ENCODE measurements at places on chromosomes 3 and 15.

DNA sequence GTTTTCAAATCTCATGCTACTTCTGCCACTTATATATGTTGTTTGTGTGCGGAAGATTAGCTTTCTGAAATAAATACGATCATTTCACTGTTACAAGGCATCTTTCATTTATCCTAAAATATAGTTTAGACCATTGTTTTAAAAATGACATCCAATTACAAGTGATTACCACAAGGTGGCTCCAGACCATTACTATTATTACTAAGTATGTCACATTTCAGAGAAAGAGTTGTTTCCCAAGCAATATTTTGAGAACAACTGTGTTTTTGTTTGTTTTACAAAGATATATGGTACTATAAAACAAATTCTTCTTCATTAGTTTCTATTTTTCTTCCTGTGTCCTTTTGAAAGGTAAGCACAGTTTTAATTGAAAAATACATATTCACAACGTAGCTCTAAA lies 136.0 kb upstream of the RAP2B start:
- DNase-seq = no peak

GRCh38 chr3:169744366-169745054 lies 20.4 kb downstream of the TERC start:
- no peak for DNase-seq

DNA sequence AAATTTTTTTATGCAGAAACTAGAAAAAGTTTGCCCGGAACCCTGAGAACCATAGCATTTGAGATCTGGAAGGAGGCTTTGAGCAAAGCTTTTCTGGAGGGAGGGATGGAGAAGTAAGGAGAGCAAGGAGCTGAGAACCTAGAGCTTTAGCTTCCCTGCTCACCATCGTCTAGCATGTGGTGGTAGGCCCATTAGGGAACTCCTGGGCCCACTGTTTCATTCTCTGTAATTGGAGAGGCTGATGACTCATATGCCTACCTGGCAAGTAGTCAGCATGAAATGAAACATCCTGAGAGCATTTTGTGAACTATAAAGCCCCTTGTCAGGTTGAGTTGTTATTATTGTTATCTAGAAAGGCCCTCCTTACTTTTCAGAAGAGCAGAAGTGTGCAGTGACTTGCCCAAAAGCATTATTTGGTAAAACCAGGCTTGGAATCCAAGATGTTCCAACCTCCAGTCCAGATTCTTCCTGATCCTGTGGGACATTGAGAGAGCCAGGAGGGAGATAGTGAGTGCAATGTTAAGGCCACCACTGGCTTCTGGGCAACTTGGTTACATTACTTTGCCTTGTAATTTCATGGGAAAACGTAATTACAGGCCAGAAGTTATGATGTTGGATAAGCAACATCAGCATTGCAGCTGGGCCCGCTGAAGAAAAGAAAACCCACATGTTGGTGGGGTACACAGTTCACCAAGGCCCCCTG lies 104.5 kb upstream of the BFSP2 start:
- no peak for DNase-seq

GRCh38 chr3:42664438-42664803 lies 10.9 kb downstream of the ZBTB47 start:
- peak; percentile 8 for DNase-seq

- no peak for DNase-seq
These were observed 234.1 kb upstream of the ATP10A start for GRCh38 chr15:26097216-26097615.

GRCh38 chr15:70438776-70439175 lies 324.6 kb downstream of the UACA start:
- no peak for DNase-seq

- DNase-seq = no peak
These were observed 17.3 kb downstream of the SUCNR1 start for GRCh38 chr3:151890721-151891141.

DNA sequence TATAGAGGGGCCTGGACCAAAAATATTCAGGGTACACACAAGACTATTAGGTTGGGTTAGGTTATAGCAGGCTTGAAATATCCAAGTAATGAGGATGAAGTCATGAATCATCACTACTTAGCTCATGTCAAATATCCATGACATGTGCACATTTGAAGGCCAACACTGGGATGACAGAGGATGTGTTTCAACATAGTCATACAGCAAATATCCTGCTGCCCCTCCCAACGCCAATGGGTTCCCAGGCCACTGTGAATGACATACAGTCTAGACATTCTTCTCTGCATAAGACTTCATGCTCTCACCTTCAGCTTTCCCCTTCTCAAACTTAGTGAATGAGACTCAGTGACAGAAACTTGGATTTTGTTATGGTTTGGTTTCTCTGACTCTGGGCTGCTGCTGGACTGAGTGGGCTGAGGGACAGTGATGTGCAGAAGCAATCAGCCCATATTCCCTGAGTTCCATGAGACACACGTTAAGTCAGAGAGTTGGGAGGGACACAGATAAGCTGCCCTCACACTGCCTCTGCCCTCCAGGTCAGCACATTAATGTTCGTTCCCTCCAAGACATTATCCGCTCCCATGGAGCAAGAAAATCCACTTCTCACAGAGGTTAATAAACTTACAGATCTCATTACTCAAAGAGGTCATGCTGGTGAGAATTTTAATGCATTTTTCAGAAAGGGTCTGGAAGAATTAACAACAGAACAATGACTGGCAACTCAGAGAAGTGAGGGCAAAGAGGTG lies 15.4 kb downstream of the HOMER2 start:
- no peak for DNase-seq

DNA sequence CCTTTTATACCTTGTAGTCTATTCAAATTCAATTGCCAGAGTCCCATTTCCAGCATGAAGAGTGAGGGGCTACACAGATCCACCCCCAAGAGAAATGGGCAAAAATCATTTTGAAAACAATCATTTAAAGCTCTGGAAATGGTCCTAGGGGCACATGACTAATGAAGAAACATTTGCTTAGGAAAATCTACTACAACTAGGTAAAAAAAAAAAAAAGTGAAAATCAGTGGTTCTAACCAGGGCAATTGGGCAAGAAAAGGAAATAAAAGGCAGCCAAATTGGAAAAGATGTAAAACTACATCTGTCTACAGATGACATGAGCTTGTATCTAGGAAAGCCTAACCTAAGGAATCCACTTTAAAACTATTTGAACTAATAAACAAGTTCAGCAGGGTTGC lies 9.4 kb downstream of the IMPG2 start:
- no peak for DNase-seq

DNA sequence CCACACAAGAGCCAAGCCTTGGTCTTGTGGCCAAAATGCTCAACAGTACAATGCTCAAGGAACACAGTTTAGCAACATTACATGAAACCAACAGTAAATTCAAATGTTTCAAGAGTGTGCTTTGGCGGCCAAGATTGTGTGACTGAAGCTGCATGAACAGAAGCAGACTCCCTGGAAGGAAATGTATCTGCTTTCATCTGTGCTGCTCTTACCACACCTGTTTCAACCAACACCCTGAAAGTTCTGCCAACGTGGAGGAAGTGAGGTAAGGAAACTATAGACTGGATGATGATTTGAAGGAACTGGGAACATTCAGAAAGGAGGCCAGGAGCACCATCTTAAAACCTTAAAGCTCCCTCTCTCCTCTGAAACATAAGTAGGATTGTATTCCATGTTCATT lies 55.7 kb downstream of the MB21D2 start:
- no peak for DNase-seq

DNA sequence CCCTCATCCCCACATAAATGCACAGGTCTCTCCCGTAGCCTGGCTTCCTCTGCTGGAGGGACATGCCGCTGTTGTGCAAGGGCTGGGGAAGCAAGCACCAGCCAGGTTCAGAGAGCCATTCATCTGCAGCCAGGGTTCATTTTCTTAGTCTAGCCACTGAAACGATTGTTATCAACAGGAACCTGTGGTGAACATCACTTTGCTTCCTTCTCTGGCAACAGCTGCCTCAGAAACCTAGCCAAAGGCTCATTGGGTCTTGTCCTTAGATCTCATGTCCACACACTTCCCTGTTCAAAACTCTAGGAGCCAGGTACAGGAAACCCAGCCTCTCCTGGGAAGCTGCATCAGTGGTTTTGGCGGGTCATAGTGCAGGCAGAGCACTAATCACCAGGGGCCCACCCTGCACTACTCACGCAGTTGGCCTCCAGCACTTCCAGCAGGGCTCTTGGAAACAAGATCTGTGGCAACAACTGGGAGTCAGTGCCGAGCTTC lies 47.0 kb downstream of the OXNAD1 start:
- no peak for DNase-seq
